Right ventricle myocardium superior (tissue), 1 donor: ENCODE measurements at places on chromosomes 11 and 22. TPM values are rescaled to one million over a fixed set of nuclear protein-coding genes. Genes with fewer than 3 reads are reported as not detected.

The MRPL40 gene
- total RNA-seq: 56.1 TPM

The OR51S1 gene
- not detected for total RNA-seq

The IGSF9B gene
- total RNA-seq: 38.9 TPM

The MMP12 gene
- not detected for total RNA-seq

The C1QTNF5 gene
- 15.1 TPM for total RNA-seq

The CBY1 gene
- 38.3 TPM for total RNA-seq

The CASTOR1 gene
- 5.3 TPM for total RNA-seq

The FOSL1 gene
- 0.70 TPM for total RNA-seq

The MAPK8IP2 gene
- 0.62 TPM for total RNA-seq

The OR52E8 gene
- total RNA-seq: not detected

The DEUP1 gene
- total RNA-seq: not detected

The OVOL1 gene
- total RNA-seq: not detected

The ZNF70 gene
- 2.8 TPM for total RNA-seq

The ARSA gene
- total RNA-seq: 19.1 TPM

The GRM5 gene
- 0.13 TPM for total RNA-seq

The SLC25A22 gene
- 3.4 TPM for total RNA-seq

The DTX4 gene
- total RNA-seq: 1.7 TPM

The OR5T3 gene
- not detected for total RNA-seq

The HSPB2 gene
- 42.4 TPM for total RNA-seq

The PTDSS2 gene
- total RNA-seq: 25.5 TPM

The SNX32 gene
- not detected for total RNA-seq

The RBMXL2 gene
- not detected for total RNA-seq

The GTSE1 gene
- 0.43 TPM for total RNA-seq

The DLG2 gene
- total RNA-seq: 6.1 TPM

The APOBEC3B gene
- total RNA-seq: 0.75 TPM

The TRIM68 gene
- 11.0 TPM for total RNA-seq

The PAMR1 gene
- 14.5 TPM for total RNA-seq

The PDXP gene
- total RNA-seq: 17.6 TPM

The LRRC56 gene
- 0.13 TPM for total RNA-seq
